ENCODE measurements at places on chromosomes 5 and 9.

- no peak for DNase-seq
Measured at GRCh38 chr9:90107726-90108655, 503.2 kb downstream of the GADD45G start.

DNA sequence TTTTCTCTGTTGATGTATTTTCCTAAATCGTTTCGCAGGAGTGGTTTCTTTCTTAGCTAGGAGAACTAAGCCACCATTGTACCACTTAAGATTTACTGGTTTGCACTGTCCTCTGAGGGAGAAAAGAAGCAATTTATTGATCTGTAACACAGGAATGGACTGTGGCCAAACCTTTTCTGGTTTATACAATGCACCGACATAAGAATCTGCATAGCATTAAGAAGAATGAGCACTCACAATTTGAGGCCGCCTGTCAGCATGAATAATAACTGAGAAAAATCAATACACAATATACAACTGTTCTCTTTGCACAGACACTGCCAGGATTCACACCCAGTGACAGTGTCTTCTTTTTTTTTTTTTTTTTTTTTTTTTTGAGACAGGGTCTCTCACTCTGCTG lies 168.6 kb upstream of the DMRT1 start:
- DNase-seq, result no peak

DNA sequence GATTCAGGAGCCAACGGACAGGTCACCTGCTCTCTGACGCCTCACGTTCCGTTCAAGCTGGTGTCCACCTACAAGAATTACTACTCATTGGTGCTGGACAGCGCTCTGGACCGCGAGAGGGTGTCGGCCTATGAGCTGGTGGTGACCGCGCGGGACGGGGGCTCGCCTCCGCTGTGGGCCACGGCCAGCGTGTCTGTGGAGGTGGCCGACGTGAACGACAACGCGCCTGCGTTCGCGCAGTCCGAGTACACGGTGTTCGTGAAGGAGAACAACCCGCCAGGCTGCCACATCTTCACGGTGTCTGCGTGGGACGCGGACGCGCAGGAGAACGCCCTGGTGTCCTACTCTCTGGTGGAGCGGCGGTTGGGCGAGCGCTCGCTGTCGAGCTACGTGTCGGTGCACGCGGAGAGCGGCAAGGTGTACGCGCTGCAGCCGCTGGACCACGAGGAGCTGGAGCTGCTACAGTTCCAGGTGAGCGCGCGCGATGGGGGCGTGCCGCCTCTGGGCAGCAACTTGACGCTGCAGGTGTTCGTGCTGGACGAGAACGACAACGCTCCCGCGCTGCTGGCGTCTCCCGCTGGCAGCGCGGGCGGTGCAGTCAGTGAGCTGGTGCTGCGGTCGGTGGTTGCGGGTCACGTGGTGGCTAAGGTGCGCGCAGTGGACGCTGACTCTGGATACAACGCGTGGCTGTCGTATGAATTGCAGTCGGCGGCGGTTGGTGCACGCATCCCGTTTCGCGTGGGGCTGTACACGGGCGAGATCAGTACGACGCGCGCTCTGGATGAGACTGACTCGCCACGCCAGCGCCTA lies 1.7 kb downstream of the PCDHA10 start:
- no peak for DNase-seq

DNA sequence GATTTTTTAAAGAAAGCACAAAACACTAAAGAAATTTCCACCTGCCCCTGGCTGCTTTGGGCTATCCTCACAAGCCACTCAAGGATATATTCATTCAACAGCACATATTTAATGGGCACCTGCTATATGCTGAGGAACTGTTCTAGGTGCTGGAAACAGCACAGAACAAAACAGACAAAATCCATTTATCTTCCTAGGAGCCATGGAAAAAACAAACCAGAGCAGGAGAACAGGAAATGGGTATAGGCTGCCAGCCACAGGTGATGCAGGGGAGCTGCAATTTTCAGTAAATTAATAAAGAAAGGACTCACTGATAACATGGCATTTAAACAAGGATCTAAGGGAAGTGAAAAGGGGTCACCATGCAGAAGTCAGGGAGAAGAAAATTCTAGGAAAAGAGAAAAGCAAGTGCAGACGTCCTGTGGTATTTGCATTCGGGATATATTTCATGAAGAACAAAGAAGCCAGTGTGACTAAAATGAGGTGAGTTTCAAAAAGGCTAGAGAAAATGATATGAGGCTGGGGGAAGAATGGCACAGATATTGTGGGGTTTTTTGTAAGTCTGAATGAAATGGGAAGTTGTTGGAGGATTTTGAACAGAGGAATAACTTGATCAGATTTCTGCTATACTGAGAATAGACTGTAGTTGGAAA lies 152.2 kb downstream of the ADAMTSL1 start:
- DNase-seq, result no peak

DNA sequence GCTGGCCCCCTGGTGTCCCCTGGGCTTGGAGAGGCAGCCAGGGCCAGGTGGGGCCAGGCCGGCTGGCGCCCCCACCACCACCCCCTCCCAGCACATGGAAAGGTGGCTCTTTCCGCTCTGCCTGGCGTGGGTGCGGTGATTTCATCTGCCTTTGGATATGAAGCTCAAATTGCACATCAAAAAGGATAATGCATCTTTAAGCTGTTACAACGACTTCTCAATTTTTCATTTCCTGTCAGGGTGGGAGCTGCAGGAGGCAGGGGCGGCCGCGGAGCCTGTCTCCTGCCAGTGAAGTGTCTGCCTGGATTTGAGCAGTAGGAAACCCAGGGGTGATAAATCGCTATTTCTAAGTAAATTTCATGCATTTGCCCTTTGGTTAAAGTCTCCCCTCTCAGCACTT lies 169.2 kb upstream of the MVB12B start:
- no peak for DNase-seq

DNA sequence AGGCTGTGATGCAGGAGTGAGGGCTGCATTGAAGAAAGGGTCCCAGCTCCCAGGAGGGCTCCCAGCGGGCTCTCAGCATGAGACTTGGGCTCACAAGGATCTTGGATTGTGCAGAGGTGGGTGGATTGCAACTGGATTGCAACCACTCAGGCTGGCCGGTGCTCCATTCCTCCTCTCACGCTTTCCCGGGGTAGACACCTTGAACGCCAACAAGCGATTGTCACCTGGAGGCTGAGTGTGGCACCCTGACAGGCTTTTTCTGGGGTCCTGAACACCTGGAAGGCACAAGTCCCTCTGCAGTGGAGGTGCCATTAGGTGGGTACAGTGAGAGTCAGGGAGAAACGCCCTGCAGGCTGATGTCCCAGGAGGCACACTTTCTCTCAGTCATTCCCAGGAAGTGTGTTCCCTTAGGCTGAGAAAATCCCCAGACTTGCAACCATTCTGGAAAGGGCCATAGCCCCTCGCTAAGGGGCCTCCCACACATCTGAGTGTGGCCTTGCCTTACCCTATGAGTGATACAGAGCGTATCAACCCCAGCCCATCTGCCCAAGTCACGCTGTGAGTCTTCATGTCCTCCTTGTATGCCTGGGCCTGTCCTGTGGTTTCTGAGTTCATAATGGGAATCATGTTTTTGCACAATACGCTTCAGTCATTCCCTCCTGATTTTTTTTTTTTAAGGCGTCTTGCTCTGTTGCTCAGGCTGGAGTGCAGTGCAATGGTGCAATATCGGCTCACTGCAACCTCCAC lies 488.1 kb downstream of the IRX1 start:
- DNase-seq, result no peak

DNA sequence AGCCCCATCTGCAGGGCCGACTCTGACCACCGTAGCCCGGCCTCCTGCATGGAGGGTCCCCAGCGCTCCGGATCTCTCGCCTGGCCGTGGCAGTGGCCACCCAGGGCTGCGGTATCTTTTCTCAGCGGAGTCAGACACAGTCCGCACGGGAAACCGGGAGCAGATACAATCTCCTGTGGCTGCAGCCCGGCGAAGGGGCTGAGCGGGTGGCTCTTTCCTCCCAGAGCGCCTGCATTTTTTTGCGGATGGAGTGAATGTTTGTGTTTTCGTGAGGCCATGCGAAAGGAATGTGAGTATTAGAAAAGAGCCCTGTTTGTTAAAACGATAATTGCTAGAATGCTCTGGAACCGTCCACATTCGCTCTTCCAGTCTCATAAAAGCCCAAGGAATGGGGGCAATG lies 53.4 kb upstream of the PTCH1 start:
- no peak for DNase-seq

DNA sequence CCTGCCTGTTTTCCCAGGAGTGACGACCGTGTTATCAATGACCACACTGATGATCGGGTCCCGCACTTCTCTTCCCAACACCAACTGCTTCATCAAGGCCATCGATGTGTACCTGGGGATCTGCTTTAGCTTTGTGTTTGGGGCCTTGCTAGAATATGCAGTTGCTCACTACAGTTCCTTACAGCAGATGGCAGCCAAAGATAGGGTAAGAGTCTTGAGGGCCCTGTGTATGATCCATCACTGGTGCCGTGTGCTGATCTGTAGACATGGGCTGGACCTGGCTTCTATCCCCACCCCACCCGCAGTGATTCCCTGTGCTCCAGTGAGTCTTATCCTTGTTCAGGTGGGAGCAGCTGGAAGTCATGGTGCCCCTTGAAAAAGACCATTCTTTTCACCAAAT lies 26.0 kb downstream of the GABRP start:
- DNase-seq, result no peak

DNA sequence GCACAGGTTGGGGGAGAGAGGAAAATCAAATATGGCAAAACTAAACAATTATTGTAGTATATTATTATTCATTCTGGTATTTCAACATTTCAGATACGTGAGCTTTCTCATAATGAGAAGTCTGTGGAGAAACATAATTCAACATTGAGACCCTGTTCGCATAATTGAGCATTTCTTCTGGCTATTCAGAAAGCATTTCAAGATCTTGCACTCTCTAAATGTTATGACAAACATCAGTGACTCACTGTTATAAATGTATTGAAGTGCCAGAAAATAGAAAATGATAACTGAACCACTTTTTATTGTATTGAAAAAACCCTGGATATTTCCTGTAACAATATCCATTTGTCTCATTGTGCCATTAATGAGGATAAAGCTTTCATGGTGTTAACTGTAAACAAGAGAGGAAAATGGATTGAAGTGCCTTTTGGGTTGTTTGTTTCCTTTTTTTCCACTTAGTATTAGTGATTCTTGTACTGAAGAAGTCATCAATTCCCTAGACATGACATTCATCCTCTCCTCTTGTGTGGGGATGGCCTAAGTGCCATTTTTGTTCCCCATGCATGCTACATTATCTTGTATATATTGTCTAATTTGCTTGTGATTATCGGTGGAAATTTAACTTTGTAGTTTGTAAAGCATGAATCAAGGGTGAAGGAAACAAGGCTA lies 124.6 kb downstream of the CAMK4 start:
- no peak for DNase-seq

DNA sequence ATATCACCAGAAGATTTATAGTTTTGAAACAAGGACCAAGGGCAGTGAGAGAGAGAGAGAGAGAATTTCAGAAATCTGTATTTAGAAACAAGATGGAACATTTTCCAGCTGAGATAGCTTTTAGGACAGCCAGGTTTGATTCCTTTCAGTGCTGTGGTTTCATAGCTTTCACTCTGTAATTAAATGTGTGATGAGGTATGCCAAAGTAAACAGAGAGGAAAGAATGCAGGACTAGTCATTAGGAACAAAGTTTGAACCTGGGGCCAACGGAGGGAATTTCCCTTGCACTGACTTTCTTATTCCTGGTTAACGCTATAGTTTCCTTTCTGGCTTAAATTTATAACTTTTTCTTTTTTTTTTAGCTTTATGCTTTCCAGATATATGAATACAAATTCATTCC lies 10.0 kb upstream of the CCL28 start:
- DNase-seq, result no peak

DNA sequence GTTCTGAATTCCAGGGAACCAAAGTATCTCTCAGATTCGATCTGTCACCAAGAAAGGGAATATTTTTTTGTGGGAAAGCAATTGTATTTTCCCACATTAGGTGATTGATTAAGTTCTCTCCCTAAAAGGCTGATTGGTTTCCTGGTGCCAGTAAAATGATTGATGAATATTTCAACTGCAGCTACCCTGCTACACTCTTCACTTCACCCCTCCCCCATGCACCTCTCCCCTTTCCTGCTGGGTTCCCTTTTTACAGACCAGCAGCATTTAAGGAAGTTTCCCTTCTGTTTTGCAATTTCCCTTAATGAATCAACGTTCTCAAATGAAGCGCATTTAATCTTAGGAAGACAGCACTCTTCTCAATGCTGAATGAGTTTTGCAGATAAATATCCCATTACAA lies 13.1 kb downstream of the NR6A1 start:
- DNase-seq, result no peak

- no peak for DNase-seq
Measured at GRCh38 chr9:265209-265870, 50.7 kb downstream of the DOCK8 start.

DNA sequence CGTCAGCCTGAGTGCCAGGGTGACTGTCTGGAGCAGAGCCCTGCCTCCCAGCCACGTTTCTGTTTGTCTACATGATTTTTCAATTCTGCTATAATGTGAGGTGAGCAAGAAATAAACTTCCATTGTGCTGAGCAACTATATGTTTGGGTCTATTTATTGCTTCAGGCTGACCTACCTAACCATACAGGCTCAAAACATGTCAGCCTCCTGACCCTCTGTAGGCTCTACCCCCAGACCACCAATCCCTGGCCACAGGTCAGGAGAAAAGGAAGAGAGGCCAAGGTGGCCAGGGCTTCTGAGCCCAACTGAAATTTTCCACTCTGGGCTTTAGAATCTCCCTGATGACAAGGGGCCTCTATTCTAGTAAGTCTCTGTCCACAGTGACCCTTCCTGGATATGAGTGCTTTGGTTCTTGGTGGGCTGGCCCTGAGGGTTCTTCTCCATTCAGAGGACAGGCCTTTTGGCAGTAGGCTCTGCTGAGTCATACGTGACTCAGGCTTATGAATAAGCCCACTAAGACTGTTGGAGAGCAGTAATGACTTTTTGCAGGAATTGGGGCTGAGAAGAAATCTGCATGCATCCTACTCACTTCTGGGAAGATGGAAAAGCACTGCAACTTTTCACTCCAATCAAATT lies 117.2 kb upstream of the TBCA start:
- DNase-seq, result no peak

GRCh38 chr5:4348423-4348822 lies 752.8 kb downstream of the IRX1 start:
- no peak for DNase-seq

- no peak for DNase-seq
Measured at GRCh38 chr5:124402144-124402581, 344.3 kb downstream of the ZNF608 start.

- DNase-seq, result no peak
Measured at GRCh38 chr5:55609413-55609812, 74.6 kb upstream of the PLPP1 start.
